Mesangial cell (primary cell): ENCODE measurements at places on chromosomes 13 and 19. TPM values are rescaled to one million over a fixed set of nuclear protein-coding genes. Genes with fewer than 3 reads are reported as not detected.

Gene ERICH6B
- not detected in 2 replicates for total RNA-seq

Gene CXCL17
- not detected in 2 replicates for total RNA-seq

Gene RUBCNL
- total RNA-seq, result 0.16 and 0.25 TPM in 2 replicates

Gene KIR3DL2
- total RNA-seq, result not detected in 2 replicates

Gene ADM5
- total RNA-seq, result 0.38 and 0.49 TPM in 2 replicates

Gene ZNF626
- 4.6 and 5.5 TPM in 2 replicates for total RNA-seq

Gene TMEM145
- 0.13 and 0.16 TPM in 2 replicates for total RNA-seq
